H9 (cell line): ENCODE measurements at places on chromosomes 16 and 17. TPM values are rescaled to one million over a fixed set of nuclear protein-coding genes. Genes with fewer than 3 reads are reported as not detected.

TBC1D3I gene
- total RNA-seq: 0.35 TPM in 1 of 2 replicates, not detected in the other

CCDC200 gene
- not detected in 2 replicates for total RNA-seq

WNT9B gene
- 0.70 and 0.77 TPM in 2 replicates for total RNA-seq

ZPBP2 gene
- total RNA-seq: not detected in 2 replicates

MRC2 gene
- total RNA-seq: 18.7 and 21.6 TPM in 2 replicates

RASD1 gene
- 5.7 and 6.8 TPM in 2 replicates for total RNA-seq

CD7 gene
- total RNA-seq: 0.22 and 0.35 TPM in 2 replicates

GRCh38 chr17:17755715-17756114 is 74.5 kb downstream of the RAI1 start:
- DNase-seq: no peak

GRCh38 chr17:73982871-73983270 is 220.6 kb upstream of the RPL38 start:
- DNase-seq: no peak

DNA sequence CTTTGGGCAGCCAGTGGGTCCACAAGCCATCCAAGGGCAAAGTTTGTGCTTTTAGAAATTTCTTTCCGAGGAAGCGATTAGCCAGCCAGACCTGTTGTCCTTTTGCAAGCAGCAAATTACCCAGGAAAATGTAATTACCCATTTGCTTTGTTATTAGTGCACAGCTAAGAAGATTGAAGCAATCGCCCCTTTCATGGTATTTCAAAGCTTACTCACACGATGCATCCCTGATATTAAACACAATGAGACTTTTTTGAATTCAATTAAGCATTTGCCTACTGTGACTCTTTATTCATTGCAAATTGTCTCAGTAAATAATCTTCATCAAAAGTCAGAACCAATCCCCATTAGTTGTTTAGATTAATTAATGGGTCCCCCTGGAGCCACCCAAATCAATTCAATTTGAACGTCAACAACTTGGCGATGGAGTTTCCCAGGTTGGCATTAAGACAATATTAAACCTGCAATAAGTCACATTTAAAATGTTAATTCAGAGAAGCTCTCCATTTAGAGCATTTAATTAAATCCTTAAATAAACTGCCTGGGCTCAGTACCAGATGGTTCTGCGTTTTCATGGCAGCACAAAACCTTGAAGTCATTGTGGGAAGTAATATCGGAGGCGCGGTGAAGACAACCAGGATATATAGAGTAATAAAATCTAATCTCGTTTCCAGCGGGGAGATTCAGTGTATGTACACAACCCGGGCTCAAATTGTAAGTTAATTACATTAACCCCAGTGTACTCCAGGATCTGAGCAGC is 366.2 kb upstream of the TNRC6C start:
- no peak for DNase-seq

DNA sequence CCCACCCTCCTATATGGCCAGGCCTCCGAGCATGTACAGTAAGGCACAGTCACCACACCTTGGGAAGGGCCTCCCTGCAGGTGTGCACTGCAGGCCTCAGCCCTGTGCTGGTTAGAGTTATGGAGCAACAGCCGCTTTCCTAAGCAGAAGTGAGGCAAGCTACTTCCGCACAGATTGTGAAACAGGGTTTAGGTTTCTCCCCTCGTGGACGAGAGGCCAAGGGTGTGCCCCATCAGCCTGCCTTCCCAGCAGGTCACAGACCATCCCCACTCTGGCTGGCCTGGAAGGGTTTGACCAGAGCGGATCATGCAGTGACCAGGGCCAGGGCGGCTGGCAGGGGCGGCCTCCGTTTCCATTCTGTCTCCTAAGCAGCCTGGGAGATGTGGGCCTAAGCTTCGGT is 4.7 kb downstream of the MSRB1 start:
- no peak for DNase-seq

- no peak for DNase-seq
Measured at GRCh38 chr16:81369888-81370504, 55.2 kb downstream of the GAN start.

GRCh38 chr17:68351395-68351794 is 60.1 kb downstream of the ARSG start:
- no peak for DNase-seq

- DNase-seq: no peak
Measured at GRCh38 chr16:10679921-10680320, 14.8 kb downstream of the TEKT5 start.

DNA sequence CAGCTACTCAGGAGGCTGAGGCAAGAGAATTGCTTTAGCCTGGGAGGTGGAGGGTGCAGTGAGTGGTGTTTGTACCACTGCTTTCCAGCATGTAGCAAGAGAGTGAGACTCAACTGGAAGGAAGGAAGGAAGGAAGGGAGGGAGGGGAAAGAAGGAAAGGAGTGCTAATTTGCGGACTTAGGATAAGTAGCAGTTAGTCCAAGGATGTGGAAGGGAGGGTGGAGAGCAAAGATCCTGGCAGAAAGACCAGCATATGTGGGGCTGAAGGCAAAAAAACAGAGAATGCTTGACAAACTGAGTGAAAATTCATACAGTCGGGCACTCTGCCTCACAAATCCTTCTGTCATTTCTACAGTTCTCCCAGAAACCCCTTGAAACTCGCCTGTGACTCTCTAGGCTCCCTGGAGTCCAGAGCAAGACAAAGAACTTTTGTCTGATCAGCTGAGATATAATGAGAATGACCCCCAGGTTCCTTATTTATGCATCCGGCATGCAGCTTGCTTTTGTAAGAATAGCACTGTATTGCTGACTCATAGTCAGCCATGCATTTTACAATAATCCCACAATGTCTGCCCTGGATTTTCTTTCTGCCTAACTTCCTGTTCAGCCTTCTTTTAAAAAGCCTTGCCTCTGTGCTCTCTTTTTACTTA is 31.5 kb downstream of the CDK5RAP3 start:
- DNase-seq: no peak

GRCh38 chr16:46715769-46716305 is 26.4 kb downstream of the ORC6 start:
- DNase-seq: no peak

GRCh38 chr17:68861602-68862001 is 93.6 kb downstream of the ABCA8 start:
- DNase-seq: no peak

DNA sequence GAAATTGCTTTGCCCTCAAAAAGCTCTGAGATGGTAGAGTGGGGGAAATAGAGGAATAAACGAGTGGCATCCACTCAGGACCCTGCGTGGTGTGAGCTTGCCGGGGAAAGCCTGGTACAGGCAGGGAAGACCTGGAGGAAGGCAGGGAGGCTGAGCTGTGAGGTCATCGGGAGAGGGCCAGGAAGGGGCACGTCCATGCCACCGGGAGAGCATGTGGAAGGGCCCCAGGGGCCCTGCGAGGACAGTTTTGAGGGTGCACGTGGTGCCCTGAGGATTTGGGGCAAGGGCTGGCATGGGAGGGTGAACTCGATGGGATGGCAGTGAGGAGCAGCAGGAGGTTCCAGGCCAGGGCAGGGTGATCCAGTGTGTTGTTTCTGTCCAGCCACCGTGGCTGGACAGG is 56.3 kb upstream of the CBFA2T3 start:
- DNase-seq: no peak
